ENCODE measurements at places on chromosomes 11 and 22. TPM values are rescaled to one million over a fixed set of nuclear protein-coding genes. Genes with fewer than 3 reads are reported as not detected.

Gene APOL5
- total RNA-seq = not detected

Gene SLC16A8
- total RNA-seq = 0.51 TPM

Gene TMEM135
- total RNA-seq = 13.1 TPM

Gene SCUBE2
- 0.25 TPM for total RNA-seq

Gene MYBPC3
- not detected for total RNA-seq

Gene TEX12
- total RNA-seq = 0.25 TPM

Gene ELFN2
- 9.0 TPM for total RNA-seq

Gene TSGA10IP
- not detected for total RNA-seq

Gene PHLDA2
- 45.0 TPM for total RNA-seq

Gene MIAT
- total RNA-seq = 2.3 TPM

Gene E2F8
- 4.6 TPM for total RNA-seq

Gene TENM4
- total RNA-seq = 53.4 TPM

Gene PKDREJ
- total RNA-seq = not detected

Gene HBG2
- not detected for total RNA-seq

Gene PGR
- 0.13 TPM for total RNA-seq

Gene PIK3IP1
- 27.5 TPM for total RNA-seq

Gene TSPAN32
- total RNA-seq = not detected

Gene CDC42EP1
- 149 TPM for total RNA-seq

Gene RAB38
- 10.9 TPM for total RNA-seq

Gene C1QTNF5
- 8.5 TPM for total RNA-seq

Gene MAP6
- total RNA-seq = 0.65 TPM

Gene P4HA3
- total RNA-seq = 3.9 TPM

Gene SLC37A2
- 0.98 TPM for total RNA-seq

Gene SERPIND1
- total RNA-seq = not detected

Gene RFPL1
- total RNA-seq = not detected

Gene MAML2
- 16.7 TPM for total RNA-seq

Gene VPREB3
- total RNA-seq = not detected

Gene ACER3
- total RNA-seq = 14.3 TPM

Gene HEPN1
- total RNA-seq = not detected

Gene ANGPTL5
- total RNA-seq = not detected

Gene ARHGAP8
- 8.9 TPM for total RNA-seq
